ENCODE measurements at places on chromosomes 12 and 14.

DNA sequence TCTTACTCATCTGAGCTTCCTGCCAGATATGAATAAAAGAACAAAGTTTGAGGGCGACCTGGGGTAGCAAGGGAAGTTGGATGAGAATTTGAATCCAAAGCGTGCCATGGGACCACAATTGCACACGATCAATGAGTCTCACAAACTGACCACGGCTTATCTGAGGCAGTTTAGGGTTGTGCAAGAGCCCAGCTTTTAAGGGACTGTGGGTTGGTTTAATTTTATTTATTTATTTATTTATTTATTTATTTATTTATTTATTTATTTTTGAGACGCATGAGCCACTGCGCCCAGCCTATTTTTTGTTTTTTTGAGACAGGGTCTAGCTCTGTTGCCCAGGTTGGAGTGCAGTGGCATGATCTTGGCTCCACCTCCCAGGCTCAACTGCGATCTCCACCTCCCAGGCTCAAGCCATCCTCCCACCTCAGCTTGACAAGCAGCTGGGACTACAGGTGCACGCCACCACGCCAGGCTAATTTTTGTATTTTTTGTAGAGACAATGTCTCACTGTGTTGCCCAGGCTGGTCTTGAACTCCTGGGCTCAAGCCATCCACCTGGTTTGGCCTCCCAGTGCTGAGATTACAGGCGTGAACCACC lies 1.1 kb downstream of the AMDHD1 start:
- DNase-seq, result no peak

DNA sequence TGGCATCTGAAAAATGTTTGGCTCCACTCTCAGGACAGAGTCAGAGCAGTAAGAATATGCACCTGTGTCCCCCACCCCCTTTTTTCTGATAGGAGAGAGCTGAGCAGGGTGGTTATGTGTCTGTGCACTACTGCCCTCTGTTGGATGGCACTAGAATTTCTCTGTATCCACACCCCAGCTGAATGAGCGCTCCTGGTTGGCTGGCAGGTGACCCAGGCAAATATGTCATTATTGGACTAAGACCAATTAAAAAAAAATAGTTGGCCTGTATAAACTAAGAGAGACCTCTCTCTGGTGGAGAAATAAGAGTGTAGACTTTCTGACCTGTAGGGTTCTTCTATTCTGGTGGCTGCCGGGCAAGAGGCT lies 107.0 kb downstream of the PTCSC3 start:
- DNase-seq, result peak; percentile 59

- no peak for DNase-seq
Observed at GRCh38 chr12:2634471-2634870, 160.3 kb upstream of the FKBP4 start.

DNA sequence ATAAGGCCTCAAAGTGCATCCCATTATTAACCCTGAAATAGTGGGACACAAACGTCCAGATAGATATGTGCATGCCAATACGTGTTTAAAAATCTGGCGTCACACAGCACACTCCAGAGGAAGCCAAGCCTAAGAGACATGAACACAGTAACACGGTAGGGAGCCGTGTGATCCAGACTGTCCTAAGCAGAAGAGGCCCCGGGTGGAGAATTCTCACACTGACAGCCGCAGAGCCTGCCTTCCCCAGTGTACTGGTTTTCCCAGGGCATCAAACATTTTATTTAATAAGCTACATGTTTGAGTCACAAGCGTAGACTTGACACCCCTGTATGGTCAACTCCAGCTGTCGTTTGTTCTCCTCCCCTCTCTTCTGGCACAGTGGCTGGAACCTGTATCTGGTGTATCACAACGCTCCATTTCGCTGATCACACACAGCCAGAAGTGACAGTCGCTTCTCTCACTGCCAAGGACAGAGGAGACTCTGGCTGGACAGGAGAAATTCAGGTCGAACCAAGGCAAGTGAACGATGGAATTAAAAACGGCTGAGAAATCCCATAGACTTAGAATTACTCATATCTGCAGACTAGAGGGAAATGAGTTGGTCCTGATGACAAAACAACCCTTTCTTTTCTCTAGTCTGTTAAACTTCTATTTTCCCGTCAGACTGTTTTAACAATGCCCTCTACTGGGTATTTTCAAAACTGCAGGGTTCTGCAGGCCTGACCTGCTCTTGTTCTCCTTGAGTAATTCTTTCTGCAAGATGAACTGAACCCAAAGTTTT lies 359.9 kb downstream of the RGS6 start:
- DNase-seq, result peak; percentile 44

GRCh38 chr12:120980800-120981368 lies 2.5 kb downstream of the HNF1A start:
- no peak for DNase-seq

GRCh38 chr14:77120771-77121743 lies 20.5 kb downstream of the ZDHHC22 start:
- DNase-seq, result peak; percentile 77

Data from GM10248 (cell line).